ENCODE measurements at places on chromosomes 7 and 10.

DNA sequence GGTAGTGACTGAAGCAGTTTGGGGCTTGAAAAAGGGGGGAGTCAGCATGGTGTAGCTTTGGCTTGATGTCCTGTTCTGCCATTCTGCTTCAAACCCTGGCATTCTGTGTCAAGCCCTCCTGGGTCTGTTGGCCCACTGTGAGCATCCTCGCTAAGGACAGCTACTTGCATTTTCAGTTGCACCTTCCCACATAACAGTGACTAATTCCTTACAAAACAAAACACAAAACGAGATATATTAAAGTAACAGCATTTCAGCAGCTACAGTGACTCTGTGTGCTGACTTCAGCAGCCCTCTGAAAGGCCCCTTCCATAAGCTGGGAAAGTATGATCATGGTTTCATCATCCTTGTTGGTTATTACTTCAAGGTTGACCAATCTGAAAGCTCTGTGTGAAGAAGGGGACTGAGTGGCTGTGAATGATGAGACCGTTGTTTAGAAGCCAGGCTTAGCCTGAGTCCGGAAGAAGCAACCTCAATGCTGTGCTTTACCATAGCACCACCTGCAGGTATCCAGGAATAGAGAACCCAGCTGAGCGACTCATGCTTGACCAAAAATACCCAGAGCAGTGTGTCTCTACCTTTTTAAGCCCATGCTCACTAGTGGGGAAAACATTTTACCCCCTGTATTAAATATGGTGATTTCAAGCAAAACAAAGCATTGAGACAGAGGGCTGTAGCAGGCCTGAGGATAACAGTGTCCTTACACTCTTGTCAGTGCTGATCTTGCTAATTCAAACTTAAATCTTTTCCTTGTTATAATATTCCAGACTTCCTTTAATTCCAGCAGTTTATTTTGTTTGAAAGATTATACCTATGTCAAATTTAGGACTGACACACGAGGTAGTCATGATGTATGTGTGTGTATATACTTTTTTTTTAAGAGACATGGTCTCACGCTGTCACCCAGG, 42.6 kb upstream of the CC2D2B start:
- DNase-seq, result peak; percentile 25

DNA sequence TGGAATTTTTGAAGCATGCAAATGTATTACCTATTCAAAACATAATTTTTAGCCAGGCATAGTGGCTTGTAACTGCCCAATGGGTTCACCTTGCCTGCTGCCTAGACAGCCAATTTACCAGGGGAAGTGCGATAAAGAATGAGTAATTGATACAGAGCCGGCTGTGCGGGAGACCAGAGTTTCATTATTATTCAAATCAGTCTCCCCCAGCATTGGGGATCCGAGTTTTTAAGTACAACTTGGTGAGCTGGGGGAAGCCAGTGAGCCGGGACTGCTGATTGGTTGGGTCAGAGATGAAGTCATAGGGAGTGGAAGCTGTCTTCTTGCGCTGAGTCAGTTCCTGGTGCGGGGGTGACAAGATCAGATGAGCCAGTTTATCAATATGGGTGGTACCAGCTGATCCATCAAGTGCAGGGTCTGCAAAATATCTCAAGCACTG, 29.1 kb upstream of the NRBF2 start:
- DNase-seq, result no peak

DNA sequence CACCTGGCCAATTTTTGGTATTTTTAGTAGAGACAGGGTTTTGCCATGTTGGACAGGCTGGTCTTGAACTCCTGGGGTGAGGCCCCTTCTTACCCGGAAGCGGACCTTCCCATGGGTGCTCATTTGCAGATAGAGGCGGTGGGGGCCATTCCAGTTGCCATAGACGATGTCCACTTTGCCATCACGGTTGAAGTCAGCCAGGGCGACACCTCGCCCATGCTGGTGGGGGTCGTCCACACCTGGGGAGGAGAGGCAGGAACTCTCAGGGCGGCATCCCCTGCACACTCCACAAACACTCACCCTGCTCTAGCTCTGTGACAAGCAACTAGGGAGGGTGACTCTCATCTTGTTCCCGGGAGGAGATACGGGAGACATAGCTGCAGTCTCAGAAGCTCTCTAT, 54.9 kb downstream of the GOLGA7B start:
- DNase-seq, result no peak

DNA sequence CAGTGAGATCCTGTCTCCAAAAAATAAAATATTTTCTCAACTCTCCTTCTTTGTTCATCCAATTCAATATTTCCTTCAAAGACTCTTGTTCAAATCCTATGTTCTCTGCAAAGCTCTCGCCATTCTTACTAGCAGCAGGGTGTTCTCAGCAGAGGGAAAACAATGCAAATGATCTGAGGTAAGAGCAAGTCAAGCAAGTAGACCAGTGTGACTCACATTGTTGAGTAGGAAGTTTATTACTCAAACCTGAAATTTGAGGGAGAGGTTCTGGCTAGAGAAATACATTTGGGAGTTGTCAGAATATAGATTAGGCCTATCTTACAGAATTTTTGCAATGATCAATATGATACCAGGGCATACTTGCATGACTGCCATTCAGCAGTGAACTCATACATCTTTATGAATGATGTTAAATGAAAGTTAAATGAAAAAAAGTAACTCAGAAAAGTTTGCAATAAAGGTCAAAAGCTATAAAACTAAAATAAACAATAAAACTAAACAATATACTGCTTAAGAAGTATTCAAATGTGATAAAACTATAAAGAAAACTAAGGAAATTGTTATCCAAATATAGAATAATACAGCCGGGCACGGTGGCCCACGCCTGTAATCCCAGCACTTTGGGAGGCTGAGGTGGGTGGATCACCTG, 5.8 kb downstream of the IDE start:
- no peak for DNase-seq

GRCh38 chr7:41837916-41838315, 135.0 kb upstream of the INHBA start:
- DNase-seq, result no peak

- no peak for DNase-seq
These were observed 124.1 kb downstream of the CUL2 start for GRCh38 chr10:34966040-34966439.

GRCh38 chr10:71221586-71222202, 9.3 kb downstream of the UNC5B start:
- DNase-seq, result no peak

- DNase-seq, result no peak
These were observed 11.1 kb downstream of the H2BK1 start for GRCh38 chr7:151198945-151199848.

GRCh38 chr7:92464515-92464914, 13.2 kb downstream of the ERVW-1 start:
- no peak for DNase-seq
